WTC11 (cell line): ENCODE measurements at places on chromosomes 4 and X.

GRCh38 chrX:153900831-153901752, 3.4 kb upstream of the AVPR2 start:
- no peak overlapping the region for H3K4me3 ChIP-seq
- no peak for DNase-seq
- no peaks in the 10 kb centered on the region for H3K27me3 ChIP-seq
- H3K36me3 ChIP-seq, result no peaks in the 10 kb centered on the region
- no peak overlapping the region for H3K27ac ChIP-seq

GRCh38 chr4:74499986-74500781, 55.2 kb downstream of the AREG start:
- H3K4me3 ChIP-seq, result no peak overlapping the region
- H3K27ac ChIP-seq, result no peak overlapping the region
- no peak for DNase-seq
- no peaks in the 10 kb centered on the region for H3K36me3 ChIP-seq

DNA sequence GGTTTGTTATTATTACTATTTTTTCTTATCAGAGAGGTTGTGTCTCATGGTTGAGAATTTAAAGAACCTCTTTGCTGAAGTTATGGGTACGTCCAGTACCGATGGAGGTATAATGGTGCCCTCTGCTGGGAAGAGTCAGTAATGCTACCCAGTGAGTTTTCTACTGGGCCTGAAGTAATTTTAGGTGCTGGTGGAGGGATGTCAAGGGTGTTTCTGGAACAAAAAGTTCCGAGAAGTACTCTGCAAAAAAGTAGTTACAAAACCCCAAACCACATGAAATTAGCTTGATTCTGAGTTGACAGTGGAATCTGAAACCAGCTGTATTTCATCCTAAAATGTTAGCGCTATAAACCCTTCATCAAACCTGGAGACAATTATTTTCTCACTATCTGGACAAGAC, 102.5 kb upstream of the MID1 start:
- peaks cover 15% of the 10 kb centered on the region for H3K4me1 ChIP-seq
- no peak overlapping the region for H3K4me3 ChIP-seq
- peak; percentile 67 for DNase-seq
- H3K36me3 ChIP-seq, result no peaks in the 10 kb centered on the region
- no peaks in the 10 kb centered on the region for H3K27me3 ChIP-seq
- no peak overlapping the region for H3K27ac ChIP-seq

- DNase-seq, result no peak
- no peaks in the 10 kb centered on the region for H3K27me3 ChIP-seq
- no peak overlapping the region for H3K27ac ChIP-seq
- no peak overlapping the region for H3K4me3 ChIP-seq
- peaks cover 6% of the 10 kb centered on the region for H3K4me1 ChIP-seq
Observed at GRCh38 chr4:138952411-138952810, 63.2 kb upstream of the NOCT start.

- peaks cover 35% of the 10 kb centered on the region for H3K4me1 ChIP-seq
- DNase-seq, result no peak
- H3K36me3 ChIP-seq, result no peaks in the 10 kb centered on the region
- no peak overlapping the region for H3K4me3 ChIP-seq
- H3K27ac ChIP-seq, result no peak overlapping the region
Observed at GRCh38 chr4:100290585-100290984, 100.3 kb upstream of the DDIT4L start.

DNA sequence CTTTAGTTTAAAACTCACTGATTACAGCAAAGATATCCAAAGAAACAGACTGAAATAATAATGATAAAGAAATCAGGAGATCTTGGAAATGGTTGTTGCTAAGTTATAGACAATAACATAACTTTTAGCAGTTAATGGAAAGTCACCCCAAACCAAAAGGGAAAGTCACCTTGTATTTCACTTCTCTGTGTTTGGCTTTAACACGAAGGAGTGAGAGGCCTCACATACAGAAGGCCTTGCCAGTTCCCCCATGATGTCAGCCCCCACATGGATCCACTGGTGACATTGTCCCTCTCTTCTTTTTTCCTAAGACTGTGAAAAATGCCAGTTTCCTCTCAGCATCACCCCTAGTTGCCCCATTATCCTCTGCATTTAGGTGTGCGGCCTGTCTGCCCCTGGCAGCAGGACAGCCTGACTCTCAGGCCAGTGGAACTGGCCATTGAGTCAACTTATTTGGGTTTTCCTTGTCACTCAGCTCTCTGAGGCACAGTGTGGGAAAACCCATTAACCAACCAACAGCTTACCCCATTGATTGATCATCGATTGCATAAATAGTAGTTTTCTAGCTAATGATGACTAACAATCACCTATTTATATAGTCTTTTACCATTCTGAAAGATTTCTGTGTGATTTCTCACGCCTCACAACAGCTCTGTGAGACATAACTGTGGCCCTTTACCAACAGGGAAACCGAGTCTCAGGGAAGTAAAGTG, 308.1 kb downstream of the PTTG2 start:
- 0 out of 2 replicates have a peak, but pooled peaks cover under 1% of the 10 kb centered on the region for H3K4me1 ChIP-seq
- no peaks in the 10 kb centered on the region for H3K36me3 ChIP-seq
- no peak for DNase-seq
- H3K27ac ChIP-seq, result no peak overlapping the region

DNA sequence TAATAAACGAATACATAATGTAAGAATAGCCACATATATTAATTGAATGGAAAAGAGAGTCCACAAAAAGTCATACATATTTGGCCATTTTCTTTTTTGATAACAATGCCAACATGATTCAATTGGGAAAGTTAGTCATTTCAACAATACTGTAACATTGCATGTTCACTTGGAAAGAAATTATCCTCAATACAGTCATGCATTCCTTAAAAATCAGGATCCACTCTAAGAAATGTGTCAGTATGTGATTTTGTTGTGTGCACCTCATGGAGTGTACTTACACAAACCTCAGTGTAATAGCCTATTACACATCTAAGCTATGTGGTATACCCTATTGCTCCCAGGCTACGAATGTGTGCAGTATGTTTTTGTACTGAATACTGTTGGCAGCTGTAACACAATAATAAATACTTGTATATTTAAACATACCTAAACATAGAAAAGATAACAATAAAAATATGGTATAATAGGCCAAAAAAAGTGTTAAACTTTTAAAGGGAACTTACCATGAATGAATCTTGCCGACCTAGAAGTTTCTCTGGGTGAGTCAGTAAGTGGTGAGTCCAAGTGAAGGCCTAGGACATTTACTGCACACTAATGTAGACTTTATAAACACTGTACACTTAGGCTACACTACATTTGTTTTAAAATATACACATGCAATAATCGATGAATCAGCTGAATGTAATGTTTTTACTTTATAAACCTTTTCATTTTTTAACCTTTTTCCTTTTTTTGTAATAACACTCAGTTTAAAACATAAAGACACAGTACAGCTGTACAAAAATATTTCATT, 806.8 kb downstream of the PCDH18 start:
- H3K27ac ChIP-seq, result no peak overlapping the region
- H3K36me3 ChIP-seq, result peaks cover 7% of the 10 kb centered on the region
- DNase-seq, result no peak
- no peak overlapping the region for H3K4me3 ChIP-seq

GRCh38 chr4:108834166-108834834, 71.4 kb upstream of the ETNPPL start:
- H3K36me3 ChIP-seq, result no peaks in the 10 kb centered on the region
- H3K4me3 ChIP-seq, result no peak overlapping the region
- no peak overlapping the region for H3K27ac ChIP-seq
- no peaks in the 10 kb centered on the region for H3K27me3 ChIP-seq

- no peak overlapping the region for H3K27ac ChIP-seq
- 0 out of 2 replicates have a peak, but pooled peaks cover 2% of the 10 kb centered on the region for H3K36me3 ChIP-seq
- peaks cover 23% of the 10 kb centered on the region for H3K27me3 ChIP-seq
- H3K4me3 ChIP-seq, result no peak overlapping the region
- DNase-seq, result no peak
Observed at GRCh38 chrX:154795016-154795415, 10.3 kb downstream of the MPP1 start.

GRCh38 chrX:153441981-153442380, 3.9 kb downstream of the TREX2 start:
- H3K27me3 ChIP-seq, result no peaks in the 10 kb centered on the region; the same call in 1 of the 2 replicates
- no peaks in the 10 kb centered on the region for H3K36me3 ChIP-seq
- no peak overlapping the region for H3K27ac ChIP-seq
- no peaks in the 10 kb centered on the region for H3K4me1 ChIP-seq
- H3K4me3 ChIP-seq, result no peak overlapping the region

GRCh38 chr4:72358483-72358882, 210.5 kb downstream of the ADAMTS3 start:
- no peaks in the 10 kb centered on the region for H3K4me1 ChIP-seq
- no peak overlapping the region for H3K4me3 ChIP-seq
- H3K27ac ChIP-seq, result no peak overlapping the region; the same call in 1 of the 2 replicates
- no peak for DNase-seq
- H3K36me3 ChIP-seq, result no peaks in the 10 kb centered on the region

GRCh38 chr4:89754531-89754930, 82.4 kb downstream of the SNCA start:
- no peak for DNase-seq
- H3K36me3 ChIP-seq, result no peaks in the 10 kb centered on the region
- no peaks in the 10 kb centered on the region for H3K27me3 ChIP-seq

DNA sequence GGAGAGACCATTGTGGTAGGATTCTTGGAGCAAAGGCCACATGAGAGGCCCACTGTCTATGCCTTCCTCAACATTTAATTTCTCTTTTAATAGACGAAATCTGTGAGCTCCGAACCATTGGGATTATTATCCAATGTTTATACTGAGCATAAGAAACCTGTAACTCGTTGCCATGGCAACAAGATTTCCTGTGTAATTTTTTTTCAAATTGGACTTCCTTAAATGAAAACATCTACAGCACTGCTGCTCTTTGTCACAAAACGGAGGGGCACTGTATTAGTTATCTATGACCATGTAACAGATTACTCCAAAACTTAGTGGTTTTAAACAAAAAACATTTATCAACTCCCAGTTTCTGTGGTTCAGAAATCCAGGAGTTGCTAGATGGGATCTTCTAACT, 38.7 kb downstream of the PPP1R2C start:
- H3K27me3 ChIP-seq, result no peaks in the 10 kb centered on the region
- DNase-seq, result no peak

GRCh38 chr4:10457255-10457801, at the start of gene ZNF518B:
TSS of gene ZNF518B (minus strand) at chr4:10457426. CDS start at chr4:10446328, 11,098 bp downstream.
- peak; percentile 74 for DNase-seq
- peaks cover 36% of the 10 kb centered on the region for H3K4me1 ChIP-seq
- peak within 1 kb of the TSS; percentile 85 for H3K4me3 ChIP-seq
- peaks cover 76% of the 10 kb centered on the region for H3K27me3 ChIP-seq
- peaks cover 25% of the 10 kb centered on the region for H3K36me3 ChIP-seq

- H3K27ac ChIP-seq, result no peak overlapping the region
- DNase-seq, result no peak
- no peaks in the 10 kb centered on the region; the same call in 1 of the 2 replicates for H3K27me3 ChIP-seq
- H3K36me3 ChIP-seq, result no peaks in the 10 kb centered on the region
- peaks cover 9% of the 10 kb centered on the region for H3K4me1 ChIP-seq
- H3K4me3 ChIP-seq, result no peak overlapping the region
Observed at GRCh38 chrX:28670074-28670473, 82.8 kb downstream of the IL1RAPL1 start.

DNA sequence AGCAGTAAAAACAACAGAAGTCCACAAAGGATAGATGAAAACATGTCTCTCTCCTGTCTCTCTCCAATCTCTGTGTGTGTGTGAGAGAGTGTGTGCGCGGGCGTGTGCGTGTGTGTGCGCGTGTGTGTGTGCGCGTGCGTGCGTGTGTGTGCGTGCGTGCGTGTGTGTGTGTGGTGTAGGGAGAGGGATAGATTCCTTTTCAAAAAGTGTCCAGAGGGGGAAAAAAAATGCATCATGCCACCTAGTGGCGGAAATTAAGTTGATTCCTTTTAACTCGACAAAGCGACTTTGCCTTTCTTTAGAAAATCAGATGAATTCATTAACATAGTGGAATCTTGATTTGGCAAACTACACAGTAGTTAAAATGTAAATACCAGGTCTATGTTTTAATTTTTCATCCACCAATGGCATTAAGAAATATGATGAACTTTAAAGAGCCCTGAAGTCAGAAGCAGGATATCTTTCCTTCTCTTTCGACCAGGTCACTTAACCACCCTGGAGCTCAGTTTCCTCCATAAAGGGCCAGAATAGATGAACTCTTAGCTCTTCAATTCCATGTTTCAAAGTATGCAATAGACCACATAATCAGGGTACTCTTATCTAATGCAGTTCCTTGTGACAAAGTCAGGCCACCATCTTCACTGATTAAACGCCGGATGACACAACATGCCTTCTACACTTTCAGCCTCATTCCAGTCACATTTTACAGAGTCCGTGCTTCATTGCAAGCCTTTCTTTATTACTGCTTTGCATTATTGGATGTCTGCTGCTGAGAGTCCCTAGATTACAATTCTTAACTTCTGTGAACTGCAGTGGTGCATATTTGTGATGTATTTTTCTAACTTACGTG, 162.8 kb downstream of the FBXO8 start:
- H3K36me3 ChIP-seq, result no peaks in the 10 kb centered on the region
- peak; percentile 41 for DNase-seq
- no peak overlapping the region for H3K27ac ChIP-seq
- H3K27me3 ChIP-seq, result peaks cover 7% of the 10 kb centered on the region
- H3K4me1 ChIP-seq, result 0 out of 2 replicates have a peak, but pooled peaks cover 4% of the 10 kb centered on the region

DNA sequence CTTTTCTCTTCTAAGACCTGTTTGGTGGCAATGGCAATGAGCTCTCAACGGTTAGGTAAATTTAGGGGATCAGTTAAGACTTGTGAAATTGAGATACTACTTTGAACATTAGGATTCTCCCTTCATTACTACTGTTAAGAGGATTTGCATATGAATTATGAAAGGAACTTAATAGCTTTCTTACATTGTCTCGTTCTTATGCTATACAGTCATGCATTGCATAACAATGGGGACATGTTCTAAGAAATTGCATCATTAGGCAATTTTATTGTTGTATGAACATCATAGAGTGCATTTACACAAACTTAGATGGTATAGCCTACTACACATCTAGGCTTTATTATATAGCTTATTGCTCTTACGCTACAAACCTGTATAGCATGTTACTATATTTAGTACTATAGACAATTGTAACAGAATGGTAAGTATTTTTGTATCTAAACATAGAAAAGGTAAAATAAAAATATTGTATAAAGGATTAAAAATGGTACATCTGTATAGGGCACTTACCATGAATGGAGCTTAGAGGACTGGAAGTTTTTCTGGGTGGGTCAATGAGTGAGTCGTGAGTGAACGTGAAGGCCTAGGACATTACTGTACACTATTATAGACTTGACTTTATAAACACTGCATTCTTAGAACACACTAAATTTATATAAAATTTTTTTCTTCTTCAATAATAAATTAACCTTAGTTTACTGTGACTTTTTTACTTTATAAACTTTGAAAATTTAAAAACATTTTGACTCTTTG, 62.5 kb downstream of the PAQR3 start:
- peaks cover 15% of the 10 kb centered on the region for H3K4me1 ChIP-seq
- no peaks in the 10 kb centered on the region for H3K27me3 ChIP-seq
- peaks cover 22% of the 10 kb centered on the region for H3K36me3 ChIP-seq

- H3K4me1 ChIP-seq, result peaks cover 8% of the 10 kb centered on the region; the same call in 1 of the 2 replicates
- H3K27me3 ChIP-seq, result no peaks in the 10 kb centered on the region
- peaks cover 4% of the 10 kb centered on the region for H3K36me3 ChIP-seq
- H3K4me3 ChIP-seq, result no peak overlapping the region
- no peak overlapping the region for H3K27ac ChIP-seq
Observed at GRCh38 chr4:121242188-121242750, 78.1 kb upstream of the TNIP3 start.
